Stimulated activated CD4-positive, alpha-beta T cell treated with anti-CD3 and anti-CD28 coated beads, TNF-alpha, amount 100 ng/mL, for 1 hour (primary cell): ENCODE measurements at places on chromosomes 11 and 22.

GRCh38 chr11:10441652-10442503 is 13.2 kb upstream of the AMPD3 start:
- DNase-seq = no peak

DNA sequence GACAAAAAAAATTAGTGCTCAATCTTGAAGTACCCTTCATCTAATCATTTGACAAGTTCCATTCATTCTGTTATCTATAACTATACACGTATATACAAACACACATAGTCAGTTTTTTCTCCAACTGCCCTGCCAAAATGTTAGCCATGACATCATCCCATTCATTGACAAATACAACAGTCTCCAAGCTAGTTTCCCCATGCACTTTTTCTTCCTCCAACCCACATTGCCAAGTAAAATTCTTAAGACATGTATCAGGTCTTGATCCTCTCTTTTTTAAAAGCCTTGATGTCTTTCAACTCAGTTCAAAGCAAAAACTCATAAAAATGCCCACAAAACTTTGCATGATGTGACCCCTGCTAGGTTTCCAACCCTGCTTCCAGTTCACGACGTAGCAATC is 58.1 kb downstream of the DDI1 start:
- DNase-seq = no peak

DNA sequence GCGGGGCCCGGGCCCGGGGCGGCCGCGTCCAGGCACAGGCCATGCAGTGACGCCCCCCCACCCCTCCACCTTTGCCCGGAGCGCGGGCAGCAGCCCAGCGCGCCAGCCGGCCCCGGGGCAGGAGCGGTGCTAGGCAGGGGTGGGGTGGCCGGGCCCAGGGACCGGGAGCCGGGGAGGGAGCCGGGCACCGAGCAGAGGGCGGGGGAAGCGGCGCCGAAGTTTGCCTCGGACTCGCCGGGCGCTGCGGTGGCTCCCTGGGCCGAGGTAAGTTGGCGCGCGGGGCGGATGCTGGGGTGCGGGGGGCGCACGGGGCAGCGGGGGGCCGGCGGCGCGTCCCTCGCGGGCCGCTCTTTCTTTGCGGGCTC is 332 bp downstream of the TEAD1 start:
- no peak for DNase-seq

GRCh38 chr11:128902515-128903066 is 11.4 kb downstream of the KCNJ5 start:
- no peak for DNase-seq

DNA sequence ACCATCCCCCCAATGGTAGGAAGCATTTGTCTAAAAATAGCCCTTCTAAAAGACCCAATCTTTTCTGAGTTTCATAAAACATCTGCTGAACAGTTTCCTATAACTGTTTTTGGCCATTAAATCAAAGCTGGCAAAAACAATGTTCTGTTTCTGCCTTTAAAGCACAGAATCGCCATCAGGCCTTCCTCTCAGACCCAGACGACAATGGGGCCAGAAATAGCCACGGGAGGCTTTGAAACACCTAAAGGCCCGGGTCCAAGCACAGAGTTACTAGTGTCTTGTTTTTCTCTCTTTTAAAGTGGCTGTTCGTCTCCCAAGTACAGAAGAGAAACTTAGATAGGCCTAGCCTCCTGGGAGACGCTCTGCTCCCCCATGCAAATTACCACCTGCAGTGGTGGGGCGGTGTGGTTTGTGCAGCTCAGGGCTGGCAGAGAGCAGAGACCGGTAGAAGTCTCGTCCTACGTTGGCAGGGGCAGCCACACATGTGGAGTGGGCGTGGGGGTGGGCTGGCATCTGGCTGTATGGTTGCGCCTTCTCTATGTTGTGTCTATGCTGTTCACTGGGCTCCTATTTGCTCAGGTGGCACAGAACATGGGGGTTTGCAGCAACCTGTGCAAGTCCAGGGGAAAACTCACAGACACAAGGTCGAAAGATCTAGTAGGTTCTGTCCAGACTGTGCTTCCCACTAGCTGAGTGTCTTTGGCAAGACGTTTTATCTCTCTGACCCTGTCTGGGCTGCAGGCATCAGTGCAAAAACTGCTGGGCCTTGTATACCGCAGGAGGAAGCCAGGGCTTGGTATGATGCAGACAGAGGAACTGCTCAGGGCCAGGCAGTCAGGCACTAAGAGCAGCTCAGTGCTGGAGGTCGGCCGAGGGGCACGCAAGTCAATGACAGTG is 23.6 kb upstream of the ETS1 start:
- DNase-seq = peak; percentile 36

DNA sequence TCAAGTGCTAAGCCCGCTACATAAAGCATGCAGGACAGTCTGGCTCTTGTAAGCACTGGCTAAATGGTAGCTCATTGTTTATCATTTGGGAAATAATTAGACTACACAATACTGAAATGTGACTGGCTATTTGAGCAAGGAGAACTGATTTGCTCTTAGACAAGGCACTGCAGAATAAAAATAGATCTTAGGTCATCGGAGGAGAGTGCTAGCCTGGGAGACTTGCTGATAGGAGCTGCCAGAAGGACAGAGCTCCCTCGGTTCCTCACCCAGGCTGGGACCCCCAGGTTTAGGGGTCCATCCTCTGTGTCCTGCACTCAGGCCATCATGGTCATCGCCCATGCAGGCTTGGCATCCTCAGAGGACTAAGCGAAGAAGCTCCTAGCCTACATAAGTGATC is 184.4 kb upstream of the NCAM1 start:
- no peak for DNase-seq

- no peak for DNase-seq
These were observed 722.6 kb downstream of the TBC1D22A start for GRCh38 chr22:47484960-47485569.

DNA sequence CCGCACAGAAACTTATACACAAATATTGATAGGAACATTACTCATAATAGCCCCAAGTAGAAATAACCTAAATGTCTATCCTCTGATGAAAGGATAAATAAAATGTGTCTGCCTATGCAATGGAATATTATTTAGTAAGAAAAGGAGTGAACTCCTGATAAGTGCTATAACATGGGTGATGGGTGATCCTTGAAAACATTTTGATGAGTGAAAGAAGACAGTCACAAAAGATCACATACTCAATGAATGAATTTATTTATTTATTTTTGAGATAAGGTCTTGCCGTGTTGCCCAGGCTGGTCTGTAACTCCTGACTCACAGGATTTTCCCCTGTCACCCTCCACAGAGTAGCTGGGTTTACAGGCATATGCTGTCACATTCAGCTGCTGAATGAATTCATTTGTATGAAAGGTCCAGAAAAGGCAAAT is 17.3 kb downstream of the RNF121 start:
- no peak for DNase-seq

DNA sequence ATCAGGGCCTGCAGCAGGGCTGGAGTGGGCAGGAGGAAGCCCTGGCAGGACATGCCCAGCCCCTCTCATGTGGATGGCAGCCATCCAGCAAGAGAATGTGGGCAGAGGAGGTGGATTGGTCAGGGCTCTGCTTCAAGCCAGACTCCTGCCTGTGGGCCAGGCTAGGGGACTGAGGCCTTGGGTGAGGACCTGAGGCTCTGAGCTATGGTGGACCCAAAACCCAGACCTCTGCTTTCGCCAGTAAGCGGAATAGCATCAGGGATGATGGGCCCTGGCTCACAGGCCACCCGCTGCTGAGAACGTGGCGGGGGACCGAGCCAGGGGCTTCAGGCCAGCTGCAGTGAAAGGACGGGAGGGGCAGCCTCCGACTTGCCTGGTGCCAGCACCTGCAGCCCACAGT is 57.4 kb downstream of the LINC01488 start:
- no peak for DNase-seq

- no peak for DNase-seq
These were observed 8.3 kb upstream of the C22orf39 start for GRCh38 chr22:19455585-19456370.

DNA sequence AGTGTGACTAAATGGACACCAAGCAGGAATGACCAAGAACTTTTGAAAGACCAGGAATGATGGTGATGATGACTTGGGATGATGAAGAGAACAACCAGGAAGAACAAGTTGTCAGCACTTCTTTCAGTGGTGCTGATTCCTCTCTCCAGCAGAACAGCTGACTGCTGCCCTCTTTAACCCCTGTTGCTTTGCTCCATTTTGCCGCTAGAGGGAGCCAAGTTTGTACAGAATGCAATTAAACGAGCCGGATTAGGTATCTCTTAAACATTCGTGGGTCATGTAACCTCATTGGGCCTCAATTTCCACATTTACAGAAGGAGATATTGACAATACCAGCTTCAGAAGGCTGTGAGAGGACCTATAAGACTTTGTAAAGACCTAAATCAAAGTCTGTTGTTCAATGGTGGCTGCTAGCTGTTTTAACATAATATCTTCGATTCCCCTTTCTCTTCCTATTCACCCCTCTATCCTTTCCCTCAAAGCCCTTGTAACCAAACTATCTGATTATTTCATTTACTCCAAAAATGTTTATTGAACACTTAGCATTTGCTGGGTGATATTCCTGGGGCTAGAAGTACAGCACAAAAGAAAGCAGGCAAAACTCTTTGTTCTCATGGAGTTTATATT is 1.9 kb downstream of the OR4S1 start:
- DNase-seq = peak; percentile 28
